Activated CD8-positive, alpha-beta memory T cell treated with anti-CD3 and anti-CD28 coated beads, Interleukin-2, amount 50 U/mL, for 48 hours (primary cell): ENCODE measurements at places on chromosomes 2 and 18.

GRCh38 chr2:135162786-135163185, 110.7 kb downstream of the RAB3GAP1 start:
- DNase-seq: no peak

- DNase-seq: no peak
These were observed 417.5 kb upstream of the HS6ST1 start for GRCh38 chr2:128736046-128736688.

DNA sequence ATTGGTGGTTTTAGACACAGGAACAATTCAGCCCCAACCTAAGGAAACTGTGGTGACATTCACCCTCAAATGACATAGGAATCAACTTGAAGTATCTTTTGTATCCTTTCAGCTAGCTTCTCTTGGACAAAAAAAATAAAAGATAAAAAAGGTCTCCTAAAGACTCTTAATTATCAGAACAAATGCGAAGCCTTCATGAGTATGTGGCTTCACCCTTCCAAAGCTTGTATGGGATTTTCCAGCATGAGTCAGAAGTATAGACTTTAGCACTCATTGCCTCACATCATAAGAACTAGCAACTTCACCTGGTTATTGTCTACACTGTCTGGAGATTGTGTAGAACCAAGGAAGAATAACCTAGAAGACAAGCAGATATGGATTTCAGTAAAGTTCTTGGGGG, 135.4 kb downstream of the LAMA3 start:
- DNase-seq: no peak

GRCh38 chr2:217285926-217286325, 426.1 kb upstream of the TNP1 start:
- DNase-seq: no peak

DNA sequence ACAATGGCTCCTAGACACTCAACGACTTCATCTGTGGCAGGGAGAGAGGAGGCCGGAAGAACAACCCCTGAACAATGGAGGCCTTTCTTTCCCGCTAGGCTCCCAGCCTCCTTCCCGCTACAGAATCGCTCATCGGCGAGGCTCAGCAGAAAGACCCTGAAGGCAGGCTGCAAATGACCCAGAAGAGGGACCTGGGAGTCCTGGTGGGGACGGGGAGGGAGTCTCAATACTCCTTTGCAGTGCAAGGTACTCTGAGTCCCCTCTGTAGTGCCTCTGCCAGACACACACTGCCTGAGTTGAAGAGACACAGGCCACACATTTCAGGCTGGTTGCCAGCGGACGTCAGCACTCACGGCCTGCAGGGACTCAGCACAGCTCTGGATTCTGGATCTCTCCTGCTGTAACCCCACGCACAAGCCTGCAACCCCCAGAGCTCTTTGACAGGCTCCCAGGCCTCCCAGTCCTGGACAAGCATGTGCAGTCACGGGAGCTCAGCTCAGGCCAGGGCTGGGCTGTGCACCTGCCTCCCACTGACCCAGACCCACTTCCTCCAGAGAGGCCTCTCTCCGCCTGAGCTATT, 6.1 kb downstream of the GPR17 start:
- no peak for DNase-seq

GRCh38 chr2:226137201-226137811, 662.3 kb downstream of the IRS1 start:
- DNase-seq: no peak

DNA sequence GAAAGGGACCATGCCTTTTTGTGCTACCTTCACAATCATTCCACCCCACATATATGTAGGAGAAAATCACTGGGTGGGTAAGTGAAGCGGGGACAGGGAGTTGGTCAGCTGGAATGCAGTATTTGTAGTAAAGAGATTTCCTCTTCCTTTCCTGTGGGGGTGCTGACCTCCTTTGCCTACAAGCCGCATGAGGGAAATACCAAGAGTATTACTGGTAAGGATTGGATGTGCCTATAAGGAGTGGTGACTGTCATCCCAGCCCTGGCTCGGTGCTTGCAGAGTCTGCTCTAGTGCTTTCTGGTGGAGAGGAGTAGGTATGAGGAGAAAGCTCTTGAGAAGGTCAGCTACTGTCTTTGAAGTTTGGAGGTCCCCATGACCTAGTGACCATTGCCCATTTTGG, 324.6 kb downstream of the HRH4 start:
- no peak for DNase-seq

- no peak for DNase-seq
These were observed 54.6 kb upstream of the BCL2L11 start for GRCh38 chr2:111066062-111066593.

GRCh38 chr2:10097352-10098148, 17.3 kb upstream of the CYS1 start:
- peak; percentile 71 for DNase-seq

GRCh38 chr18:51020536-51020935, 9.5 kb upstream of the SMAD4 start:
- DNase-seq: no peak

- DNase-seq: no peak
These were observed 706 bp downstream of the LAMA1 start for GRCh38 chr18:7116792-7117389.

- no peak for DNase-seq
These were observed 5.0 kb upstream of the ADAM17 start for GRCh38 chr2:9560628-9561027.

DNA sequence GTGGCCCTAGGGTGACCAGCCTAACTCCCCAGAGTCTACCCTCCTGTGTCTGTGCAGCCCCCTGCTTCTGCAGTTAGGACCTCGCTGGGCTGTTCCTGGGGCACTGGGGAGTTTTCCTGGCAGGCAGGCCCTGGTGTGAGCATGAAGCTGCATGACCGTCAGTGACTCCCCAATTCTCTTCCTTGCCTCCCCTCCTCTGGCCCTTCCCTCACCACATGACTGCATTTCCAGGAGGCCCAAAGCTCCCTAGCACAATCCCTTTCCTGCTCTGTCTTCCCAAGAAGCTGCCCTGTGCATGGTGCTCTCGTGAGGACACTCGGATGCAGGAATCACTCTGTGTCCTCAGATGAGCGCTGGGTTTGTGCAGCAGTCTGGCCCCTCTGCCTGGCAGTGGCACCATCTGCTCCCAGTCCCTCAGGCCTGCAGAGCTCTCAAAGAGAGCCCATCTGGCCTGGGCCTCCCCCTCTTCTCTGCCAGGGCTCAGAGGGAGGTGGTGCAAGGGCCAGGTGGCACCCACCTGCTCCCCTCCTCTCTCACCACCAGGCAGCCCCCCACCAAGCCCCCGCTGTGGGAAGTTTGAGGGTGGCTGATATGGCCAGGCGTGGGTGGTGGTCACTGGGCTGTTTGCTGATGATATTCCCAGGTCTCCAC, 125.6 kb upstream of the HS6ST1 start:
- peak; percentile 26 for DNase-seq

- DNase-seq: no peak
These were observed 120.6 kb downstream of the EHBP1 start for GRCh38 chr2:62826141-62826540.

DNA sequence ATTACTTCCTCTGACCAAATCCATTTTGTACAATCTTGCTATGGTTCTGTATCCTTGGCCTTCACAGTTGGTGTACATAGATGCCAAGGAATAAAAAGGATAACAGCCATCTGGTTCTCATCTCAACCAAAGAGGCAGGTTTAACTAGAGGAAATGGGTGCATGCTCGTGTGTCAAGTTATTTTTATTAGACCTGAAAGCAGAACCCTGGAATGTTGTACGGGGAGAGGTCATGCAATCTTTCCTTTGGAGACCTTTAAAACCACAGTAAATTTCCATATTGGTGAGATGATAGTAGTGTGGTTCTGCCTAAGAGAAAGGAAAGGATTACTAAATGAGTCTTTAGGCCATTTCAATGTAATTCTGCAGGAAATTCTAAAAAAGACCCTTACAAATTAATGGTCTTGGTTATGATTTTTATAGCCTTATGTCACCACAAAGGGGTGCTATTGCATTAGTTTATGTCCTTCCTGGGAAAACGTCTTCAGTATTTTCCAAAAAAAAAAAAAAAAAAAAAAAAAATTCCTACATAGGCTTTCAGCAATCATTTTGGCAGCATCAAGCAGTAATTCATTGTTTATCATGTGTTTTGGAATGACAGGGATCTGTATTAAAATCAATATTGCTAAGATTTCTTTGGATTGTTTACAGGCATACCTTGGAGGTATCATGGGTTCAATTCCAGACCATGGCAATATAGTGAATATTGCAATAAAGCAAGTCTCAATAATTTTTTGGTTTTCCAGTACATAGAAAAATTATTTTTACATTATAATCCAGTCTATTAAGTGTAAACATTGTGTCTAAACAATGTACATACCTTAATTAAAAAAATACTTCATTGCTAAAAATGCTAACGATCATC, 270.8 kb downstream of the NYAP2 start:
- no peak for DNase-seq

DNA sequence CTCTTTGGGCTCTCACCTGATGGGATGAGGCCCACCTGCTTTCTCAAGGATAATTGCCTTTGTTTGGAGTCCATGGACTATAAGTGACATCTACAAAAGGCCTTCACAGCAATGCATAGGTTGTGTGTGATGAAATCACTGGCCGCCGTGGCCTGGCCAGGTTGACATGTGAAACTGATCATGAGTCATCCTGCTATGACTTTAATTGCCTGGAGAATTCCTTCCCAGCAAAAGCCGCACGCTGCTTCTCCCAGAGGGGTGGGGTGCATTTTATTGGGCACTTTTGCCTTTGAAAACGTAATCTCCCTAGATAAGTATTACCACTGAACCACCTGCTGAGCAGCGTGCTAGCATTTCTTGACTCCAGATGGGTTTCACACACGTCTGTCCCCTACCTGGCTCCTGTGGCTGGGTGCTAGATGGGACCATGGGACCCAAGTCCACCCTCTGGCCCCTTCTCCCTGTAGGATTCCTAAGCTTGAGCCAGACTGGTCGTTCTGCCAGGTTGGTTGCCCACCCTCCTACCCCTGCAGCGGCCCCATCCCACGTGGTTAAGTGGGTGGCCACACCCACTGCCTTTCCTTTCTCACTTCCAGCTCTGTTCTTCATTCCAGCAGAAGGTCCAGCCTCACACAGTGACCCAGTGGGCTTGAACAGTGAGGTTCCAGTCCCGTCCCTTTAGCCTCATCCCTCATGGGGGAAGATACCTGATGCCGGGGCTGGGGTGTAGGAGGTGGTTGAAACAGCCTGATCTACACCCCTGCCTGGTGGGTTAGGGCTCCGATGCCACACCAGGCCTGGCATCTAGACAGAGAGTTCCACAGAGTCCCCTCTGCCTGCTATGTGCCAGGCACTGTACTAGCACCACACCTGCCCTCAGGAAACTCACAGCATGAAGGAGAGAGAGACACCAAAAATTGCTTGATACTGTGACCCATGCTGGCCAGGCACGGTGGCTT, 89.6 kb downstream of the GBX2 start:
- DNase-seq: no peak

GRCh38 chr2:192570788-192571187, 376.1 kb upstream of the TMEFF2 start:
- DNase-seq: no peak

DNA sequence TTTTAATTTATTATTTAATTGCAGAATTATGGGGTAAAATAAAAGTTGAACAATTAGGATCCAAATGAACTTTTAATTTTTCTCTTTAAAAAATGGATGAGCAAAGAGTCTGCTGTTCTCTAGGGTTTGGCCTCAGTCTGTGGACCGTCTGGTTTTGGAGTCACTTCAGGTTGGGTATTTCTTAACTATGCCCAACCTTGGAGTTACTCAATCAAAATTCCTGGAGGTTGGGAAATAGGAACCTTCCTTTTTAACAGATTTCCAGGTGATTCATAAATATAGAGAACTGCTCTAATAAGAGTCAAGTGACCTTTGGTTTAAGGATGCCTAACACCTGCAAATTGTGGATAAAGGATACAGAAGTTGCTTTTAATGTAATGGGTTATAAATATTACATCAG, 241.5 kb upstream of the GCFC2 start:
- no peak for DNase-seq

GRCh38 chr2:95023222-95023597, 2.3 kb upstream of the MAL start:
- DNase-seq: no peak

DNA sequence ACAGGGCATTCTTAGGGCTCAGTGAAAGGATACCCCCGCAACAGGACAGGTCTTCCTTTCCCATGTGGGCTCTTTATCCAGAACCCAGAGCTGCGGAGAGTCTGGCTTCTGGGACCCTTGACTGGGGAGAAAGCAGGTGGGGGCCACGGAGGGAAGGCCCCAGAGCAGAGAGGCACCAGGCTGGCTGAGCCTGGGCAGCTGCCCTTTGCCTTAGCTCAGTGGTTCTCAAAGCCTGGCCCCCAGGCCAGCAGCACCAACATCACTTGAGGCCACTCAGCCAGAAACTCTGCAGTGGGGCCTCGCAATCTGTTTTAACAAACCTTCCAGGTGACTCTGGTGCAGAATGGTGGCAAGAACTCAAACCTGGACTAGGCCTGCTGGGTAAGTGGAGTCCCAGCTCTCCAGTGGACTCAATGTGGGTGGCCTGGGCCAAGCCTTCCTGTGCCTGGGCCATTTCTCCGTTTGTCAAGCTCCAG, 1.6 kb upstream of the TMEM37 start:
- no peak for DNase-seq

- DNase-seq: no peak
These were observed 5.8 kb upstream of the TWSG1 start for GRCh38 chr18:9328776-9329175.

DNA sequence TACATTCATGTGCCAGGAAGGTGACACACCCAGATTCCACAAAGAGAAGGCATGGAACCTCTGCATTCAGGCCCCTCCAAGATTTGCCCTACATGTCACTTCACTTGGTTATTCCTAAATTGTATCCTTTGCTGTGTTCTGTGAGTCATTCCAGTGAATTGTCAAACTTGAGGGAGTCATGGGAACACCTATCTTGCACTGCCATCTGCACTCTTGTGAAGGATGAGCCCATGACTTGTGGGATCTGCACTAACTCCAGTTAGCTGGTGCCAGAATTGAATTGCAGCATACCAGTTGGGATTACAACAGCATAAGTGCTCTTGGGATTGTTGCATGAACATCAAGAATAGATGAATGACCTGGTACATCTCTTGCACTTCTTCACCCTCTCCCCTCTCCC, 1288.0 kb upstream of the ZEB2 start:
- no peak for DNase-seq

GRCh38 chr18:22604986-22605421, 187.3 kb upstream of the CTAGE1 start:
- DNase-seq: no peak

DNA sequence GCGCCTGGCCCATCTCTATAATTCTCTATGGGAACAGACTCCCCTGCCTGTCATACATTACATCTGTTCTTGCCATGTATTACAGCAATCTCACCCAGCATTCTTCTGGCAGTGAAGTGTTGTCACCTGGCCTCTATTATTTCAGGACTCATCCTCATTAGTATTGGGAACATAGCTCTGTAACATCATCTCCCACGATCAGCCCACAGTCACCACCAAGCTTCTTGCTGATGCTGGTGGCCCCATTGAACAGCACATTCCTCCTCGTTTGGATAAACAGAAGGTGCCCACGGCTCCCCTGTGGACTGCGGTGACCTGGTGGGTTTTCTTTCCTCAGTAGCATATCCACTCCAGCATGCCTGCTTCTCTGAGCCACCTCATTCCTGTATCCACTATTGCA, 21.5 kb downstream of the CHCHD5 start:
- DNase-seq: no peak

GRCh38 chr18:13159579-13159978, 59.0 kb upstream of the LDLRAD4 start:
- DNase-seq: no peak
